ENCODE measurements at places on chromosomes 13 and 19.

DNA sequence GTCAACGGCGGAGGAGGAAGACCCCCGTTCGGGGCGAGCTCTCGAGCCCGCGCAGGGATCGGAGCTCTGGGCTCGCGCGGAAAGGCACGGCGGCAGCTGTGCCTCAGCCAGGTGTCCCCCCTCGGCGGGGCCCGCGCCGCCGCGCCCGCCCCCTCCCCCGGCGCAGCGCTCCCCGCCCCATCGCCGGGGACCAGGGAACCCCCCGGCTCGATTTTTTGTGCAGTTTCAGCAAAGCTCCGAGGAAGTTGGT lies 110.0 kb downstream of the KCNRG start:
- DNase-seq = no peak

- DNase-seq = no peak
Observed at GRCh38 chr13:48749144-48749543, 95.4 kb downstream of the CYSLTR2 start.

- DNase-seq = no peak
Observed at GRCh38 chr13:113742445-113743120, 16.4 kb upstream of the TMEM255B start.

DNA sequence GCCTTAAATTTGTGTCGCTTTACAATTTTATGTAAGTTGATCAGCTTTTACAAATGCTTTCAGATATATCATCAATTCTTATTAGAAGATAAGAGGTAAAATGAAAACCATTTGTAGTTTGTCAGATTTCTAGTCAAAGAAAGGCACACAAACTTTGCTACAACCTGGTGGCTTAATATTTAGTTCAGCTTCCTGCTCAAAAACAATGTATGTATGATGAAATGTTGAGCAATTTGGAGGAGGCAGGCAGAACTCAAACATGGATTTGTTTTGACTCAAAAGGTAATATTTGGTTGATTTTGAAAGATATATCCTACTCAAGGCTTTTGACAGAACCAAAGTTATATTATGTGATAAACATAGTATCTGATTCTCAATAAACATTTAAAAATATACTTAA lies 24.2 kb downstream of the NEK5 start:
- no peak for DNase-seq

- no peak for DNase-seq
Observed at GRCh38 chr13:39895254-39895653, 239.8 kb downstream of the COG6 start.

GRCh38 chr13:42883771-42884467 lies 102.5 kb downstream of the FAM216B start:
- no peak for DNase-seq

DNA sequence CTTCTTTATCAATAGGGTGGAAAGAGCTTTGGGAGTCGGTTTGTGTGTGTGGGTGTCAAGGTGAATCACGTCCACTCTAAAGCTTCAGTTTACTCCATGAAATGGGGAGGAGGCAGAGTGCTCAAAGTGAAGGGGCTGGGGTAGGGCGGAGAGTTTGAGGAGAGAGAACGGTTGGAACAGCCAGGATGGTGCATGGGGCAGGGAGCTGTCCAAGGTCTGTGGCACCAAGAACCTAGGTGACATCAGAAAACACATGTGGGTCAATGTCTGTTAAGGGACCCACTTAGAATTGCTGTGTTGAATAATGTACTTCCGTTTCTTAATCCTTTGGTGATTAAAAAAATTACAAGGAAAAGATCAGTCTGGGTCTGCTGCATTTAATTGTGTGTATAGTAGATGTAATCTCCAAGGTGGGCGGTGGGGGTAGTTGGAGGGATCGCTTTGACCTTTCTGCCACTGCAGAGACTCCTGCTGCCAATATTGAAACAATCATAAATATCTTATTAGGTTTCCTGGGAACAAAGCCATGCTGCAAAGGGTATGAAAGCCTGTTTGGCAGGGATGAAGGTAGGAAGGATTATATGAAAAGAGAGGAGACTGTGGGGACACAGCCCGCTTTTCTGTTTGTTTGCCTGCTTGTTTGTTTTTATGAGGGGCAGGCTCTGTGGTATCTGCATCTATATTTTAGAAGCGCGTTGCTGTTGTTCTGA lies 122.3 kb downstream of the ATP8A2 start:
- no peak for DNase-seq

- DNase-seq = no peak
Observed at GRCh38 chr13:37621811-37622361, 23.3 kb upstream of the POSTN start.

GRCh38 chr13:64680739-64681138 lies 2549.4 kb downstream of the PCDH9 start:
- no peak for DNase-seq

DNA sequence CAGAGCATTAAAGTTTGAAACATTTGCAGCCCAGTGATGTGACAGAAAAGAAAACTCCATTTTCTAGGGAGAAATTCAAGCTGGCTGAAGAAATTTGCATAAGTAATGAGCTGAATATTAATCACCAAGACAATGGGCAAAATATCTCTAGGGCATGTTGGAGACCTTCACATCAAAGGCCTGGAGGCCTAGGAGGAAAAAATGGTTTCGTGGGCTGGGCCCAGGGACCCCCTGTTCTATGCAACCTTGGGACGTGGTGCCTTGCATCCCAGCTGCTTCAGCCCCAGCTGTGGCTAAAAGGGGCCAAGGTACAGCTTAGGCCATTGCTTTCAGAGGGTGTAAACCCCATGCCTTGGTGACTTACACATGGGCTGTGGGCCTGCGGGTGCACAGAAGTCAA lies 5.7 kb upstream of the CLEC4M start:
- no peak for DNase-seq

GRCh38 chr13:106533943-106534638 lies 1.4 kb downstream of the EFNB2 start:
- DNase-seq = no peak
